A673 (cell line): ENCODE measurements at places on chromosomes 2 and 18. TPM values are rescaled to one million over a fixed set of nuclear protein-coding genes. Genes with fewer than 3 reads are reported as not detected.
A peak's percentile ranks its signal among the peaks of the same experiment; 100 is the strongest.

The PLGLB1 gene
- 2.0 and 3.3 TPM in 2 replicates for total RNA-seq

GRCh38 chr18:48728204-48728833, 189.5 kb downstream of the CTIF start:
- no peaks in the 10 kb centered on the region for H3K27me3 ChIP-seq
- H3K4me3 ChIP-seq, result no peak overlapping the region
- H3K36me3 ChIP-seq, result no peaks in the 10 kb centered on the region
- DNase-seq, result no peak
- no peak overlapping the region for H3K27ac ChIP-seq

The RTKN gene
- total RNA-seq, result 27.0 and 29.6 TPM in 2 replicates

- no peak overlapping the region for H3K4me3 ChIP-seq
- no peaks in the 10 kb centered on the region for H3K27me3 ChIP-seq
- H3K36me3 ChIP-seq, result no peaks in the 10 kb centered on the region
- no peak overlapping the region for H3K27ac ChIP-seq
- DNase-seq, result peak; percentile 88
Observed at GRCh38 chr2:96960153-96960961, 26.0 kb downstream of the FAM178B start.

- DNase-seq, result no peak
- H3K4me3 ChIP-seq, result no peak overlapping the region
- no peak overlapping the region for H3K27ac ChIP-seq
- H3K4me1 ChIP-seq, result no peaks in the 10 kb centered on the region
Observed at GRCh38 chr18:5982332-5982731, 87.0 kb upstream of the TMEM200C start.

- H3K36me3 ChIP-seq, result no peaks in the 10 kb centered on the region
- no peaks in the 10 kb centered on the region for H3K27me3 ChIP-seq
- no peak for DNase-seq
- no peak overlapping the region for H3K4me3 ChIP-seq
- H3K27ac ChIP-seq, result no peak overlapping the region
Observed at GRCh38 chr2:165497659-165498317, 28.3 kb downstream of the CSRNP3 start.

- no peak overlapping the region for H3K4me3 ChIP-seq
- DNase-seq, result no peak
- no peaks in the 10 kb centered on the region for H3K4me1 ChIP-seq
- H3K36me3 ChIP-seq, result no peaks in the 10 kb centered on the region
Observed at GRCh38 chr2:175318542-175318941, 137.0 kb upstream of the ATP5MC3 start.

The SERPINB7 gene
- total RNA-seq, result 12.2 and 12.8 TPM in 2 replicates

- no peaks in the 10 kb centered on the region for H3K36me3 ChIP-seq
- no peak for DNase-seq
- no peak overlapping the region for H3K4me3 ChIP-seq
- H3K27ac ChIP-seq, result no peak overlapping the region
Observed at GRCh38 chr2:69224512-69224837, 162.6 kb downstream of the GFPT1 start.

DNA sequence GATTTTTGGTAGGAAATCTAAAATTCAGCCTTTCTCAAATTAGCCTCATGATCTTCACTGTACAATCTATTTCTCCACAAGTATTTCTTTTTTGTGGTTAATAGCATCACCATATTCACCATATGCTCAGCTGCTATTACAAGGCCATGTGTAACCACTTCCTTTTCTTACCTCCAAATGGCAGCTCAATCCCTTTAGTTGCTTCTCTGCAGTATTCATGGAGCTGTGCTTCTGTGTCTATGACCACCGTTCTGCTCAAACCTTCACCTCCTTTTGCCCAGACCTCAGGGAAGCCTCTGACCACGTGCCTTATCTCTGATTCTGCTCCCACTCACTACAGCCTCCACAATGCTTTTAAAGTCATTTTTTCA, 126.7 kb upstream of the TMEM200C start:
- H3K36me3 ChIP-seq, result no peaks in the 10 kb centered on the region
- H3K27me3 ChIP-seq, result no peaks in the 10 kb centered on the region
- DNase-seq, result no peak
- no peak overlapping the region for H3K27ac ChIP-seq
- H3K4me1 ChIP-seq, result no peaks in the 10 kb centered on the region
- H3K4me3 ChIP-seq, result no peak overlapping the region

The RESP18 gene
- not detected in 2 replicates for total RNA-seq

DNA sequence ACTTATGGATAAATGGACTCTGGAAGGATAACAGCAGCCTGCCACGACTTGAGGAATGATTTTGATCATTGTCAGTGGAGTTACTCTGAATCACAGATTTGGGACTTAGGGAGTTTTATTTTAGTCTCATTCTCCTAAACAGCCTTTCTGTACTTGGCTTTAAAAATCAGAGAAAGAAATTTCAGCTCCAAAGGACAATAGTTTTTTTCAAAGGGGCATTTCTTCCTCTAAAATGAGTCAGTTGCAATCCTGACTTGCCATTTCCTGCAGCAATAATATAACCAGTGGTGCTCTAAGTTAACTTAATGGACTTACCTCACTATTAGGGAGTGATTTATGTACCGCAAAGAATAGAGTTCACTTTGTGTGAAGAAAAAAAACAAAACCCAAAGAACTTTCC, 35.1 kb upstream of the MTX2 start:
- H3K4me3 ChIP-seq, result no peak overlapping the region
- no peaks in the 10 kb centered on the region for H3K27me3 ChIP-seq
- H3K27ac ChIP-seq, result no peak overlapping the region
- no peaks in the 10 kb centered on the region for H3K36me3 ChIP-seq
- H3K4me1 ChIP-seq, result no peaks in the 10 kb centered on the region
- DNase-seq, result peak; percentile 18

- DNase-seq, result no peak
- no peaks in the 10 kb centered on the region for H3K27me3 ChIP-seq
- no peaks in the 10 kb centered on the region for H3K36me3 ChIP-seq
- H3K4me1 ChIP-seq, result peaks cover 24% of the 10 kb centered on the region
- H3K27ac ChIP-seq, result no peak overlapping the region
Observed at GRCh38 chr2:190864375-190864774, 16.2 kb upstream of the GLS start.
